Astrocyte (in vitro differentiated cells and primary cell): ENCODE measurements at places on chromosomes 7 and 10.

DNA sequence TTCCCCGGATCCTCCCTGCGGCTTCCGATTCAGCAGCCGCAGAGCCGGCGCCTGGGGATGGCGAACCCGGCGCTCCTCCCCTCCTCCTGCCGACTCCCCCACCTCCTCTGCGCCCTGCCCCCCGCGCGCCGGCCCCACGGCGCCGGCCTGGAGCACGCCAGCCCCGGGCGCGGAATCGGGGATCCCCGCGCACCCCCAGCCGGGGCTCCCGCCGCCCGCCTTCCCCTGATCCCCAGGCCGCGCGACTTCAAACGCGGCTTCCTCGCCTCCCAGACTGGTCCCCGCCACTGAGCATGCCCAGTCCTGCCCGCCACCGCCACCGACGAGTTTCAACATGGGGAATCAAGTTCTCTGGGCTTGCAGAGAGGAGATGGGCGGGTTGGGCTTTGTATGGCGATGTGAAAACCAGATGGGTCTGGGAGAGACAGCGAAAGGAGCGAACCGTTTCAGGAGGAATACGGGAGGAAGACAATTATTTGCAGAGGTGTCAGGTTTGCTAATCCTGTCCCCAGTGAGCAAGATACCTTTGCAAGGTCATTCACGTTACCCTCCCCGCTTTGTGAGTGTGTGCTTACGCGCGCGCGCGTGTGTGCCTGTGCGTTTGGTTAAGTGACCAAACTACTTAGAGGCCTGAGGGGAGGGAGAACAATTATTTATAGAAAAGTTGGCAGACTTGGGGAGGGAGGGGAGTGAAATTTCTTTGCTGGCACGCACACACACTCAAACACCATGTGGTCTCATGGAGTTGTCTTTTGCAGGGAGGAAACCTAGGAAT, at the start of gene PANK1:
Gene PANK1 (minus strand): TSS at position 276 of the 775 bp plus-strand sequence. CDS start 351 bp downstream, outside the sequence.
- DNase-seq, result peak; percentile 74

GRCh38 chr7:35370687-35371086, 116.8 kb upstream of the TBX20 start:
- DNase-seq, result no peak

GRCh38 chr7:28069807-28070206, 110.8 kb downstream of the JAZF1 start:
- peak; percentile 78 for DNase-seq

- DNase-seq, result no peak
Measured at GRCh38 chr10:33315891-33316290, 18.6 kb downstream of the NRP1 start.

DNA sequence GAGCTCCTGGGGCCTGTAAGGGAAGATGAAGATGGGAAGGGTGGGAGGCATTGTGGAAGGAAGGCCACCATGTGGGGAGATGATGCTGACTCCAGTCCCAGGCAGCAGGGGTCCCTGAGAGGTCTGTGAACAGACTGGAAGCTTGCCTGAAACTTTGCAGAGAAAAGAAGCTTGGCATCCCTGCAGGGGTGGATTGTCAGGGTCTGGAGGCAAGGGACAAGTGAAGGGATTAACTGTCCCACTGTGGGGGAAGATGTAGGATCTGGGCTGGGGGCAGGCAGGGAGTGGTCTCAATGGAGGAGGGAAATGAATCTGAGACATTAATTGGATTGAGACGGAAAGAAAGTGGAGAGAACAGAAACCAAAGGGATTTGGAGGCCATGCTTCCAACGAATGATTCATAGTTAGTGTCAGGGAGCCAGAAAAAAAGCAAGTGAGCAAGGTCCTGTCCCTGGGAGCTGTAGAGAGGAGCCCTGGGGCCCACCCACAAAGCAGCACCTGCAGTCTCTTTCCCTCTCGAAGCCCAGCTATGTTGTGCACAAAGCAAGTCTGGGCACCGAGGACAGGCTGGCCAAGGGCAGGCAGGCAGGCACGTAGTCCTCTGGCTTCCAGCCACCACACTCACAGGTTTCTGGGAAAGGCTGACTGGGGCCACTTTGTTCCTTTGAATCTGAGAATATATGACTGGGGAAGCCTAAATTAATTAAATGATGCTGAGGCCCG, 4.7 kb upstream of the SLC18A3 start:
- DNase-seq, result no peak

DNA sequence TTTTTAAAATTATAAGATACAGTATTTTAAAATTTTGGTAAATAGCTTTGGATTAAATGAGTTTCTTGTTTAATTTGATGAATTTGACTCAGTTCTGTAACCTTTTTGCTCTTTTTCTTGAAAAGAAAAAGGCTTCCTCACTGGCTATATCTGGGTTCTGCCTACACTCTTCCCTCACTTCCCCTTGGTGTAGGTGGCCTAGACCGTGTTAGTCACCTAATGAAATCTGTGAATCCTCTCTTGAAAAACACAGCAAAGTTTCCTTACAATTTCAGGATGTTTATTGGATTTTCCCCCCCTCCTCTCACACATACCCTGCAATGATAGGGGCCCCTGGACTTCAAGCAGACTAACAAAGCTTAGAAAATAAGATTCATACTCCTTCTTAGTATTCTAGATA, 231.6 kb downstream of the ADK start:
- DNase-seq, result no peak

- no peak for DNase-seq
Measured at GRCh38 chr10:132608511-132609195, 71.1 kb downstream of the INPP5A start.

DNA sequence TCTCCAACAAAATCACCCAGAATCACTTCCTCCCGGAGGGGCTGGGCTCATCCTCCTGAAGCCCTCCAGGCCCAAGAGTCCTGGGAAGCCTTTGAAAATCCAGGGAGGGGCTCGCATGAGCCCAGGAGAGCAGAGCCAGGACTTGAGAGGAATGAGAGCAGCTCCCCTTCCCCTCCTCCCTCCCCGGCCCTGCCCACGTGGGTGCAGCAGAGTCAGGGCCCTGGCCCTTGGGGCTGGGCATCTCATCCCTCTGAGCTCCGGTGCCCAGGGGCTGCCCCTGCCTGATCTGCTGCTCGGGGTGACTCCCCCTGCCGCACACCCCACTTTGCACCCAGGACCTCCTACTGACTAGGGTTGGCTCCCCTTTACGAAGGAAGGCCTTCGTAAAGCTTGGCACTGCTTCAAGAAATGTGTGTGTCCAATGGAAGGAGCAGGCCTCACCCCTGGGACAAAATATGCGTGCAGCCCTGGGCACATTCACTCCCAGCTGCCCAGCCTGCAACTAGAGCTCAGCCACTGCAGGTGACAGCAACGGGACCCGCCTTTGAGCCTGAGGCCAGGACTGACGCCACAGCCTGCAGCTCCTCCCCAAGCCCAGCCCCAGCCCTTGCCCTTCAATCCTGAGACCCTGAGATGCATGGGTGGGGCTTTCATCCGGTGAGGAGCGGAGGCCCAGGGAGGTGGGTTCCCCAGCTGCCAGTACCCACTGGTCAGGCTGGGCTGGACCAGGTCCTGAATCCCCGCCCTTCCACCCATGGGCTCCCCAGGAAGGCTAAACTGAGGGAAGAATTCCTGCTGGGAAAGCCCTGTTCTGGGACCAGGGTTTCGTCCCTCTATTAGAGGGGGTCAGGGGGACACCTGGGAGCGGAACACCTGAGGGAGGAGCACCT, 21.8 kb downstream of the PWWP2B start:
- no peak for DNase-seq

GRCh38 chr7:28474282-28474638, 61.9 kb downstream of the CREB5 start:
- DNase-seq, result no peak

- no peak for DNase-seq
Measured at GRCh38 chr7:99255463-99255862, 17.2 kb upstream of the MYH16 start.

- DNase-seq, result no peak
Measured at GRCh38 chr10:114350751-114351150, 53.6 kb downstream of the AFAP1L2 start.

DNA sequence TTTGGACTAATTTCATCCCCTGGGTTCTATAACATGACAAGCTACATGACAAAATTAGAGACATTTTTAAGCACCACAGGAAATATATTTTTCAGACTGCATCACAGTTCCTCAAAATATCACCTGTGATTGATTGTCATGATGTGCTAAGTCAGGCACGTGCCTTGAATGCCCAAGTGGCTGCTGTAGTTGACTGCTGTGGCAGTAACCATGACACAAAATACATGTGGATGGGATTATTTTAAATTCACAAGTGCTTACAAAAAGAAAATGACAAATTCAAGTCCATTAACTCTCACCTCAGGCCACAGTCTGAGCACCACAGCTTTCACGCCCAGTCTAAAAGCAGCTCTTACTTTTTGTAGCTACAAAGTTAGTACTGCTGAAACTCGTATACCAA, 45.5 kb downstream of the TNPO3 start:
- DNase-seq, result no peak

- no peak for DNase-seq
Measured at GRCh38 chr7:148982654-148983199, 45.6 kb downstream of the PDIA4 start.

GRCh38 chr10:6396652-6397051, 183.4 kb downstream of the PRKCQ start:
- DNase-seq, result peak; percentile 74

- no peak for DNase-seq
Measured at GRCh38 chr7:132537456-132538145, 38.7 kb downstream of the PLXNA4 start.

GRCh38 chr10:104766341-104766740, 125.3 kb downstream of the SORCS3 start:
- peak; percentile 4 for DNase-seq

GRCh38 chr10:16910793-16911164, 93.6 kb upstream of the RSU1 start:
- DNase-seq, result no peak

DNA sequence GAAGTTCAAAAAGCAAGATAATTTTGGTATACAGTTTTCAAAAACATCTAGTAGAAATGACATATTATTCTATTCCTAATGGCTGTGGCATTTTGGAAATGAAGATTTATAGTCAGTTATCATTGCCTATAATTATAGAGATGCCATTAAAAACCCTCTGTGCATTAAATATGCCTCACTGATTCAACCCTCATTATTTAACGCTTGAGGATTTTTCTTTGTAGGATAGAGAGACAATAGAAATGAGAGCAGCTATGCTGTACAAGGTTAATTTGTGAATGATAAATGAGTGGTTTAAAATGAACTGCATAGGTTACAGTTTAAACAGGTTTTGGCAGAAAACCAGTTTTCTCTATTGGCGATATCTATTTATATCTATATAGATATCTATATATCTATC, 32.2 kb upstream of the SEMA3A start:
- no peak for DNase-seq

GRCh38 chr7:140121326-140121725, 55.5 kb downstream of the KDM7A start:
- peak; percentile 36 for DNase-seq

- no peak for DNase-seq
Measured at GRCh38 chr7:155893176-155893575, 80.9 kb upstream of the SHH start.

DNA sequence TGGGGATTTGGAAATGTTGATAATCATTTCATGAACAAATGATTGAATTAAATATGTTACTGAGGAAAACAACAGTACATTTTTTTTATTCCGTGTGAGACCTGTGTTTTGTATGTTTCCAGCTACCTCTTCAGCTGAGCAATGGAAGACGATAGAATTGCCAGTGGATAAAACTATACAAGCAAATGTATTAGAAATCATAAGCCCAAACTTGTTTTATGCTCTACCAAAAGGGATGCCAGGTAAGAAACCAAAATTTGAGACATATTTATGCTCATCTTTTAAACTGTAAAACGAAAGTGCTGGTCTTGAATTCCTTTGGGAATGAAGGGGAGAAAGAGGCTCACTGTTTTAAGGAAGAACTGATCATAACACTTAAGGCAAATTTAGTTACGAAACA, 17.8 kb upstream of the VWA2 start:
- no peak for DNase-seq

GRCh38 chr10:72337039-72337629, 17.6 kb downstream of the DNAJB12 start:
- DNase-seq, result no peak

DNA sequence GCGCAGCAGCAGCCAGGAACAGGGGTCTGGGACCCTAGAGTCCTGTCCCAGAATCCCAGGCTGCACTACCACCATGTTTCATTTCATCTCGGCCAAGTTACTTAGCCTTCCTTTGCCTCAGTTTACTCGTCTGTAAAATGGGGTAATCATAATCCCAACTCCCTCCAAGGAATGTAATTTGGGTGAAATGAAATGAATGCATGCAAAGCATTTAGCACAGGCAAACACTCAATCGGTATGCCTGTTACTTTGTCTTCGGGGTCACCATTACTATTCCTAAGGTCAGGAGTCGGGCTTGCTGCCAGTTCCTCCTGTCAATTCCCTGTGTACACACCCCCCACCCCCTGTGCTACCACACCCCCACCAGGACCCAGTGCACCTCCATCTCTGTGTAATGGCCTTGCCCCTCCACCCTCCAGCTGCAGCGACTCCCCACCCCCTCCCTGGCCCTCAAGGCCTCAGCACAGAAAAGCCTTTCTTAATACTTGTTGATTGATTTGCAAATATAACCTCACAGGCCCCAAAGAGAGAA, 1.7 kb downstream of the TNS3 start:
- no peak for DNase-seq

DNA sequence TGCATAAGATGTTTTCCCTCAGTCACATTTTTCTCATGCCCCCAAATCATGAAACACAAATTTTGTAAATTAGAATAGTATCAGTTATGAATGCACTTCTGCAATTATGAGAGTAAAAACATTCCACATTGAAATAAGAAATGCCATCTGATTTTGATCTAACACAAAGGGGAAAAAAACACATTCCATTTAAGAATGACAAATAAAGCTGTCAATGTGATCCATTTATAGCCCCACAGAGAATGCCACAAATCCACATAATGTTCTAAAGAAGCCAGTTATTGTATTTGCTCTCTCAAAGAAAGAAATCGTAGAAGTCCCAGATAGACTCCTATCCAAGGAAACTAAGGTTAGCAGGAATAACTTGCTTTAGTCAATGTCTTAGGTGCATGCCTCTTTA, 48.7 kb upstream of the RHOBTB1 start:
- no peak for DNase-seq

DNA sequence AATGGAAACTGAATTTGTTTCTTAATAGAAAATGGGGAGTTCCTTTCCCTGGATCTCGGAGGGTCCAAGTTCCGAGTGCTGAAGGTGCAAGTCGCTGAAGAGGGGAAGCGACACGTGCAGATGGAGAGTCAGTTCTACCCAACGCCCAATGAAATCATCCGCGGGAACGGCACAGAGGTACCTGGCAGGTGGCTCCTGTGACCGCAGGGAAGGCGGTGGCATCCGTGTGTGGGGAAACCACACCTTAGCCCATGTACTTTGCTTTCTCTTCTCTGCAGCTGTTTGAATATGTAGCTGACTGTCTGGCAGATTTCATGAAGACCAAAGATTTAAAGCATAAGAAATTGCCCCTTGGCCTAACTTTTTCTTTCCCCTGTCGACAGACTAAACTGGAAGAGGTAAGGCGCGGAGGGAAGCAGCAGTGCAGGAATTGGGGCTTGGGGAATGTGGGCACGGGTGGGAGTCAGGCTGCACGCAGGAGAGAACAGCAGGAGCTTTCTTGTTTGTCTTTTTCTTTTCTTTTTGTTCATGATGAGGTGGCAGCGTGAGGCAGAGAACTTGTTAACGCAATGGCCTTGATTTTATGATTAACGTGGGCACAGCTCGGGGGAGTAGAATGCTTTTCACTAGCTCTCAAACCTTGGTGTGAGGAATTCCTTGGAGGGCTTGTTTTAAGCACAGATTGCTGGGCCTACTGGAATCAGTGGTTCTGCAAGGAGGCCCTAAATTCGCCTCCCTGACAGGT, 12.8 kb downstream of the HKDC1 start:
- DNase-seq, result no peak

GRCh38 chr10:132449051-132449810, 52.2 kb downstream of the PWWP2B start:
- DNase-seq, result no peak

- peak; percentile 8 for DNase-seq
Measured at GRCh38 chr10:119608316-119609155, 11.8 kb upstream of the TIAL1 start.
